ENCODE measurements at places on chromosomes 4 and X. TPM values are rescaled to one million over a fixed set of nuclear protein-coding genes. Genes with fewer than 3 reads are reported as not detected.

Gene GSX2
- polyA plus RNA-seq, result not detected

Gene MND1
- polyA plus RNA-seq, result 2.3 TPM

Gene CXCL1
- polyA plus RNA-seq, result 1.1 TPM

Gene VCX2
- polyA plus RNA-seq, result not detected

Gene SPATA4
- 0.14 TPM for polyA plus RNA-seq

Gene TCEAL2
- polyA plus RNA-seq, result not detected

- DNase-seq, result no peak
- H3K36me3 ChIP-seq, result no peaks in the 10 kb centered on the region
These were observed 67.7 kb upstream of the PGRMC2 start for GRCh38 chr4:128355305-128355704.

DNA sequence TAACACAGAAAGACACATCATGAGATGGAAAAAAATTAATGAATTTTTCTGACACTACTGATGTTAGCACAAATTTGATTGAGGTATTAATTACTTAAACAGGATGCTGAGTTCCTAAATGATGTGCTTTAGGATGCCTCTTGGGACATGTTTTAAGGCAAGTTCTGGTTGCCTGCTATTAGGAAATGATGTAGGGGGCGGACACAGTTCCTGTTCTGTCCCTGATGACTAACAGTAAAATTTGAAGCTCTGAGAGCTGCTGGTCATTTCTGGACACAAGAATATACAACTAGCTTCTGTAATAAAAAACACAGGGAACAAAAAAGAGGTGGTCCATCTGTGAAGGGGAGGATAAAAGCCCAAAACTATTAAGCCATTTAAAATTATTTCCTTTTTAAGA lies 163.2 kb upstream of the ETNPPL start:
- H3K27me3 ChIP-seq, result no peaks in the 10 kb centered on the region
- H3K4me3 ChIP-seq, result no peak overlapping the region
- no peaks in the 10 kb centered on the region for H3K36me3 ChIP-seq
- no peaks in the 10 kb centered on the region for H3K4me1 ChIP-seq
- H3K27ac ChIP-seq, result no peak overlapping the region

DNA sequence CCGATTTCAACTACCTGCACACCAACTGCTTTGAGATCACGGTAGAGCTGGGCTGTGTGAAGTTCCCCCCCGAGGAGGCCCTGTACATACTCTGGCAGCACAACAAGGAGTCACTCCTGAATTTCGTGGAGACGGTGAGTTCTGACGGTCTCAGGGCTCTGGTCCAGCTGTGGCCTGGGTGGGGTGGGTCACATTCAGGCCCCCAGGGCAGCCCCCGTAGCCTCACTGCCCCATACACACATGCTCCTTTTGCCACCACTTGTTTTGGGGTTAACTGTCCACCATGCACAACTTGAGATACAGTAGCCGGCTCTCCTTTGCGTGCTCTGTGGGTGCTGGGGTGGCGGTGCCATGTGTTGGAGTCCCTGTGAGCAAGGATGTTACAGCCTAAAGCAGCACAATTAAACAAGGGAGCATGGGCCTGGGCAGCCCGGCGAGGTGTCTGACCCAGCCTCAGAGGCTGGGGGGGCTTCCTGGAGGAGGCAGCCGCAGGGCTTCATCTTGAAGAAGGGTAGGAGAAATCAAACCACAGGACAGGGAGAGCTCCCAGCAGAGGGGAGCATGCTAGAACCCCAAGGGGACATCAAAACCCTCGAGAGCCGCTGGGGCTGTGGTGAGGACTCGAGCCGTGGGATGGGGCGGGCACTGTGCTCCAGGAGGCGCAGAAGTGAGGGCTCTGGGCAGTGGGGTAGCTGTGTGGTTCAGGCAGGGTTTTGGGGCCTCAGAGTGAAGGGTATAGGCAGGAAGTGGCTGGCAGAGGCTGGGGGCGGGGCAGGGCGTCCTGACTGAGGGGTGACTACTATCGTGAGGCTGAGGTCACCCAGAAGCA lies 22.0 kb downstream of the CPZ start:
- no peak overlapping the region for H3K4me3 ChIP-seq
- no peak overlapping the region for H3K27ac ChIP-seq
- peaks cover 54% of the 10 kb centered on the region for H3K36me3 ChIP-seq
- DNase-seq, result no peak

DNA sequence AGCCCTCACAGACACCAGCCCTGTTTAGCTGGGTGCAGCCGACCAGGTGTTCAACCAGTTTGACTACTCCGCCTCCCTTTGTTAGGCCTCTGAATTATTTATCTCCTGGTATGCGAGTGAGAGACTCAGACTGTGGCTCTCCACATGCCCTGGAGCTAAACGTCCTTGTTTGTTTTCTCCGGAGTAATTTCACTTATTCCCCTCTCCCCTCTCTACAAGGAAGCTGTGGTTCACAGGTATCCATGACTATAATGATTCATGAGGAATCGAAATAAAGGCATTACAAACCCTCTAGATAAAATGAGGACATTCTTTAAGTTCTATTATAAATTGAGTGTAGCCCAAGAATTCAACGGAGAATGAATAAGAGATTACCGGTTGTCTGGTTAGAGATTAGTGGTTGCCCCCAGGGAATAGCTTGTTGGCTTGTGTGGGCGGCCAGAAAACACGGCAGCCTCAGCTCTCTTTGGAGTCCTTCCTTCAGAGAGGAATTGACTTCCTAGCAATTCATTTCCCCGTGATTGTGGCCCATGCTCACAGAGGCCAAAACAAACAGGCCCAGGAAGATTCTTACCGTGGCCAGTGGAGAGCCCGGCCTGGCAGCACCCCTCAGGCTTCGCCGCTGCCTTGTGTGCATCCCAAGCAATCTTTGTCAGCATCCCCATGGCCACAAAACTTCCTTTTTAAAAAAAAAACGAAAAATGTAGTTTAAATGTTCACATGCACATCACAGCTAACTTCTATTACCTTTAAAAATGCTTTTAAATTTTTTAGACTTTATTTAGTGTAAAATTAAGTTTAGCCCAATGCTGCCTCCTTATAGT lies 60.2 kb upstream of the CBR4 start:
- no peak overlapping the region for H3K4me3 ChIP-seq
- 0 out of 2 replicates have a peak, but pooled peaks cover 1% of the 10 kb centered on the region for H3K4me1 ChIP-seq
- peak; percentile 70 for DNase-seq
- 0 out of 2 replicates have a peak overlapping the region, but pooled peaks have one; percentile 7 for H3K27ac ChIP-seq

GRCh38 chrX:18542131-18542530 lies 116.7 kb downstream of the CDKL5 start:
- DNase-seq, result no peak
- no peak overlapping the region for H3K27ac ChIP-seq
- H3K4me3 ChIP-seq, result no peak overlapping the region
- H3K4me1 ChIP-seq, result no peaks in the 10 kb centered on the region

GRCh38 chr4:95867919-95868318 lies 28.0 kb downstream of the PDHA2 start:
- no peaks in the 10 kb centered on the region for H3K27me3 ChIP-seq
- no peak overlapping the region for H3K4me3 ChIP-seq
- H3K27ac ChIP-seq, result no peak overlapping the region
- no peaks in the 10 kb centered on the region for H3K4me1 ChIP-seq
- no peak for DNase-seq

GRCh38 chr4:1332686-1333085 lies 14.3 kb upstream of the UVSSA start:
- peaks cover 3% of the 10 kb centered on the region for H3K4me1 ChIP-seq
- no peak overlapping the region for H3K27ac ChIP-seq
- no peak for DNase-seq
- no peaks in the 10 kb centered on the region for H3K27me3 ChIP-seq

DNA sequence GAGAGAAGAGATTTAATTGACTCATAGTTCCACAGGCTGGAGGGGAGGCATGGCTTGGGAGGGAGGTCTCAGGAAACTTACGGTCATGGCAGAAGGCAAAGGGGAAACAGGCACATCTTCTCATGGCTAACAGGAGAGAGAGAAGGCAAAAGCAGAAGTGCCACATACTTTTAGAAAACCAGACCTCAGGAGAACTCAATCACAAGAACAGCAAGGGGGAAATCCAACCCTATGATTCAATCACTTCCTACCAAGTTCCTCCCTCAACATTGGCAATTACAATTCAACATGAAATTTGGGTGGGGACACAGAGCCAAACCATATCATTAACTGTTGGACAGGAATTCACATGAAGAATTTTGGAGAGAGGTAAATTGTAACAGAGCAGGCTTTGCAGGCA lies 485.3 kb upstream of the PITX2 start:
- H3K36me3 ChIP-seq, result no peaks in the 10 kb centered on the region
- no peak for DNase-seq
- H3K4me3 ChIP-seq, result no peak overlapping the region
- H3K4me1 ChIP-seq, result no peaks in the 10 kb centered on the region
- H3K27ac ChIP-seq, result no peak overlapping the region

DNA sequence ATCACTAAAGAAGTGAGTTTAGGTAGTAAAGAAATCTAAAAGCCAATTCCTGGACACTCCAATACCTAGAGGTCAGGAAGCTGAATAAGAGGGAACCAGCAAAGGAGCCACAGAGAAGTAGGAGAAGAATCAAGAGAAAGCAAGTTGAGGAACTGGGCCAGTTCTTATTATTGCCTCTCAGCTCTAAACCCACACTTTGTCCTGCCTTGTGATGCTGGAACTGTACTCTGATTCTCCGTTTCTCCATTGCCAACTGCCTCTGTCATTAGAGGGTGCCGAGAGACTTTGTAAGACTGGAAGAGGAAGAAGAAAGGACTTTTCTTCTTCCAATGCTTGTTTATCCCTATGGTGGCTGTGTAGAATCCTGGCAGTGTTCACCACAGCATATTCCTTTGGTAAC lies 38.6 kb downstream of the NSUN7 start:
- no peaks in the 10 kb centered on the region for H3K36me3 ChIP-seq
- H3K27ac ChIP-seq, result no peak overlapping the region
- H3K4me3 ChIP-seq, result no peak overlapping the region
- H3K4me1 ChIP-seq, result no peaks in the 10 kb centered on the region
- DNase-seq, result no peak
- peaks cover 10% of the 10 kb centered on the region for H3K27me3 ChIP-seq

- peak overlapping the region; percentile 51 for H3K27ac ChIP-seq
- no peaks in the 10 kb centered on the region for H3K27me3 ChIP-seq
- no peak overlapping the region for H3K4me3 ChIP-seq
- no peaks in the 10 kb centered on the region for H3K4me1 ChIP-seq
- H3K36me3 ChIP-seq, result no peaks in the 10 kb centered on the region
These were observed 671.6 kb upstream of the SLIT2 start for GRCh38 chr4:19580095-19580494.

DNA sequence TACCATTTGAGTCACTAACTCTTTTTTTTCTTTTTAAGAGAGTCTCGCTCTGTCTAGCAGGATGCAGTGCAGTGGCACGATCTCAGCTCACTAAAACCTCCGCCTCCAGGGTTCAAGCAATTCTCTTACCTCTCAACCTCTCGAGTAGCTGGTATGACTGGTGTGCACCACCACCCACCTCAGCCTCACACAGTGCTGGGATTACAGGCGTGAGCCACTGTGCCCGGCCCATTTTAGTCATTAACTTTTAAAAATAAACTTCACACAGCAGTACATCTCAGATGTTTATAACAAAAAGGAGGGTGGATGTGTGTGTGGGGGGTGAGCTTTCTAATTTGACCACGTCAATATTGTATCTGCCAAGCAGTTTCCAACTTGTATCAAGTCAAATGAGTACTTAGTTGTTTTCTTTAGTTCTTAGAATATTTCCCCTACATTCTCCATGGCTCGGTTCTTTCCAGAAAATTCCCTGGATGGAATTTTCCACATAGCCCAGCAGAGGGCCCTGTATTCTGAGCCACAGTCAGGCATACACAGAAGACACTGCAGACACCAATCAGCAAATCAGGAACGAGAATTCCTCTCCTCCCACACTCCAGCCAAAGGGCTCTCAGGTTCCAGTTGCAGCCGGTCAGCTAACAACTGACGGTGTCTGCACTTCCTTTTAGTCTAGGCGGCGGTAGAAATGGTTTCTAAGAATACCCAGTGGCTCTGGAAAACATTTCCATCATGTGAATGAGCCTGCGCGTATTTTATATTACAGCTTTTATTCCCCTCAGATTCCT lies 20.1 kb upstream of the ARAF start:
- peak; percentile 92 for DNase-seq
- H3K27me3 ChIP-seq, result no peaks in the 10 kb centered on the region
- H3K27ac ChIP-seq, result peak overlapping the region; percentile 15
- no peaks in the 10 kb centered on the region for H3K4me1 ChIP-seq

GRCh38 chrX:132023896-132024386 lies 839 bp downstream of the STK26 start:
- no peaks in the 10 kb centered on the region for H3K4me1 ChIP-seq
- H3K27me3 ChIP-seq, result peaks cover 17% of the 10 kb centered on the region
- H3K36me3 ChIP-seq, result no peaks in the 10 kb centered on the region
- no peak overlapping the region for H3K27ac ChIP-seq

DNA sequence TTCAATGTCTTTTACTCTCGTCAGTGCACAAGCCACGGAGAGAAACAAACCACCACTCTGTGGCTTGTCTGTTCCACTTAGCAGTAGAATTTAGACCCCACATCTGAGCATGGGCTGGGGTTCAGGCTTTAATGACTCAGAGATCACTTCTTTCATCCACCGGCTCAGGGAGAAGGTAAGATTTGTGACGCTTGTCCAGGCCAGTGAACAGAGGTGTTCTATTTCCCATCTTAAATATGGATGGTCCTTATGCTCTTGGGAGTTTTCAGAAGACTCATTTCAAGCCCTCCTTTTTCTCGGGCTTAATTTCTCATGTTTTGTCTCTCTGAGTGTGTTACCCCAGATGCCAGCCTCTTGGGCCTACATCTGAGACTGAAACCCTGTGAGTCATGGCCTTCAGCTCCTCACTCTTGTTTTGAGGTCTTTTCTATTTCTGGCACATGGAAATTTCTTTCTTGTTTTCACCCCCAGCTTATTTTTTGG lies 127.4 kb upstream of the SFRP2 start:
- H3K27me3 ChIP-seq, result no peaks in the 10 kb centered on the region
- DNase-seq, result no peak
- H3K27ac ChIP-seq, result no peak overlapping the region
- H3K4me1 ChIP-seq, result no peaks in the 10 kb centered on the region
- no peak overlapping the region for H3K4me3 ChIP-seq
- H3K36me3 ChIP-seq, result no peaks in the 10 kb centered on the region

DNA sequence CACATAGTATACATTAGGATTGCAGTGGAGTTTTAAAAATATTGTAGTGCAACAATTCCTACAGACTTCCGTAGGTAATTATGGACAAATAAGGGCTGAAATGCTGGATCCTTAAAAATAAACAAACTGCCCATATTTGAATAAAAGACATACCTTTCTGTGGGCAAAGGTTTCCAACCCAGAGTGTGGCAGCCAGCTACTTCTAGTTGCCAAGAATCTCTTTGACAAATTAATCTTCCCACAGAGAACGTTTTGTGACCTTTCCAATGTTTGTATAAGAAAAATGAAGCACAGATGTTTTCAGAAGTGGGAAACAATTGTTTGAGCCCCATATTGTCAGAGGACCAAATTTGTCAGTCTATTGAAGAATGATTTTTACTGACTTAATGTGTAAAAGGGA lies 21.1 kb downstream of the GRPR start:
- DNase-seq, result no peak
- no peaks in the 10 kb centered on the region for H3K4me1 ChIP-seq
- no peak overlapping the region for H3K27ac ChIP-seq
- H3K27me3 ChIP-seq, result no peaks in the 10 kb centered on the region

All from IMR-90 (cell line).